ENCODE measurements at places on chromosomes 4 and X.

DNA sequence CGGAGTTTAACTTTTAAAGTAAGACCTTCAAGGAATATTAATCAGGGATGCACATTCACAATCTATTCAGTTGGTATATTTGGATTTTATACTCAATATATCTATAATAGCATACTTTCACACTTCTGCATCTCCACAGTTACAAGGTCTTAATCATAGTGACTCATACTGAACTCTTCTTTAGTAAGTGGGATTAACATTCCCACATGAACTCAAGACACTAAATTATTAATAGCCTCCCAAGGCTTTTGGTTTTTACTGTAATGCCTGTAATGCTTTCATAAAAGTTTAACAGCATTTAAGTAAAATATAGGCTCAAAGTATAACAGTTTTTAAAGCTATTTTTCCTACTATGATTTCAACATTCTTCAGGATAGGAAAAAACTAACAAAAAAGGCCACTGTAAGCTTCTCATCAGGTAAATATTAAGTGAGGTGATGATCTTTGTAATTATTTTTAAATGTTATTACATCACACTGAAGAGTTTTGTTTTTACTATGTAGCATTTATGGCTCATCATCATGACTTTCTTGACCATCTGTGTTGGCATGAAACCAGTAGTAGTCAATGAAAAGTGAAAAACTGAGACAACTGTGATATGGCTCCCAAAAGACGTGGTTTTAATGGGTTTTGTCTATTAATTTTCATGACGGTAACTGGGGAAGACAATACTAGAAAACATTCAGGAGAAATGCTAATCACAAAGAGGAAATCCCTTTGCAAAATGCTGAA is 91.5 kb upstream of the GALNT7 start:
- DNase-seq = no peak

GRCh38 chr4:9832640-9833039 is 51.2 kb downstream of the DRD5 start:
- DNase-seq = no peak

- DNase-seq = no peak
These were observed 85.8 kb downstream of the ARHGAP6 start for GRCh38 chrX:11579636-11580600.

GRCh38 chr4:116343809-116344208 is 741.6 kb downstream of the TRAM1L1 start:
- DNase-seq = no peak

DNA sequence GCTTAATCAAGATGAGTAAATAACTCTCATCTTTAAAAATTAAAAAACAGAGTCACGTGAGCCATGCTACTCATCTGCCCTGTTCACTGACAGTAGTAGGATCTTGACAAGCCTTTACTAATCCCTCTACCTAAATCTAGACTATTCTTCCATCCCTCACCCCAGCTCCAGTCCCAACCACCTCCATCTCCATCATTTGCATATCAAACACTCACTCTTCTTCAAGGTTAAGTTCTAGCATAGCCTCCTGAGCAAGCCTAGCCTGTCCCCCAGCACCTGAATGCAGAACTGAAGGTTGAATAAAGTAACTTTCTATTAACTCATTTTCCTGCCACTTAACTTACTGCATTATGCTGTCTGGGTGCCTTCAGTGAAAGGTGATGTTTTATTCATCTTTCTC is 72.5 kb downstream of the YIPF7 start:
- DNase-seq = no peak

DNA sequence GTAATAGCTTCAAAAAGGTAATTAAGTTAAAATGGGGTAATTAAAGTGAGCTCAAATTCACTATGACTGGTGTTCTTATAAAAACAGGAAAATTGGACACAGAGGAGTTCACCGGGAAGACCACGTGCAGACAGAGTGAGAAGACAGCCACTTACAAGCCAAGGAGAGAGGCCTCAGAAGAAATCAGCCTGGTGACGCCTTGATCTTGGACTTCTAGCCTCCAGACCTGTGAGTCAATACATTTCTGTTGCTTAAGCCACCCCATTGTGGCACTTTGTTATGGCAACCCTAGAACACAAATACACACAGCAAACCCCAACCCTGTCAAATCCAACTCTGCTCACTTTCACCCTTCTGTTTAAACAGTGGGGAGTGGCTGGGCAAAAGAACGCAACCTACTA is 4.1 kb upstream of the CD38 start:
- DNase-seq = no peak

- no peak for DNase-seq
These were observed 38.5 kb downstream of the LAMTOR3 start for GRCh38 chr4:99855678-99856077.

GRCh38 chr4:163048447-163048846 is 118.2 kb downstream of the NAF1 start:
- no peak for DNase-seq

- DNase-seq = no peak
These were observed 72.3 kb downstream of the SLC9A6 start for GRCh38 chrX:136057567-136057966.

Data from NCI-H1048 (cell line).